ENCODE measurements at places on chromosomes 11 and 22.

- DNase-seq: no peak
Measured at GRCh38 chr11:100515087-100515486, 172.0 kb upstream of the ARHGAP42 start.

DNA sequence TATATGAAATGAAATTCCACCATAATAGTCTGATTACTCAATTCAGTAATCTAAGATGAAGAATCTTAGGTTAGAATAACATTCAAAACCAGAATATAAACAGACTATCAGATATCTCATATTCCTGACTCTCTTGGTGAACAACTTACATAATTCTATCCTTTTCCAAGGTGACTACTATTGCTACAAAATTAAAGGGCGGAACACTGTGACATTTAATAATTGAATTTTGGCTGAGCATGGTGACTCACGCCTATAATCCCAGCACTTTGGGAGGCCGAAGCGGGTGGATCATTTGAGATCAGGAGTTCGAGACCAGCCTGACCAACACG lies 34.4 kb downstream of the RDX start:
- no peak for DNase-seq

GRCh38 chr11:108966206-108966605 lies 301.3 kb downstream of the DDX10 start:
- no peak for DNase-seq

GRCh38 chr11:47987310-47987709 lies 7.0 kb downstream of the PTPRJ start:
- DNase-seq: no peak

DNA sequence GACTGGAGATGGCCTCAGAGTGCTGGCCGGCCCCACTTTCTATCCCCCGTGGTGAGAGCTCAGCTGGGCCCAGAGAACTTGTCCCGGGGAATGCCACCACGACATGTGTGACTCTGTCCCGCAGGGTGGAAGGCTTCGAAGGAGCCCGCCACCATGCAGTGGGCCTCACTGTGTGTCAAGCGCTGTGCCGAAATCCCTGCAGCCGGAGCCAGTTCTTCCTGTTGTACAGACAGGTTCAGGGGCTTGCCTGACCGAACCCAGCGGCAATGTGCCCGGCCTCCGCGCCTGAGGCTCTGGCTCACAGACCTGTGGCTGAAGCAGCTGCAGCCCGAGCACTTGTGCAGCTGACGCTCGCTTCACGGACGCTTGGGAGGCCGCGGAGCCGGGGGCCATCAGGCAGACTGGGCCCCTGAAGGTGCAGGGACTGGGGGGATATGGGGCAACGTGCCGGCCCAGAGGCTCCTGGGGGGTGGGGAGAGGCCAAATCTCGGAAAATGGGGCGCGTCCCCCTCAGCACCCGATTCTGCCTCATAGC lies 650 bp downstream of the PPM1F start:
- no peak for DNase-seq

DNA sequence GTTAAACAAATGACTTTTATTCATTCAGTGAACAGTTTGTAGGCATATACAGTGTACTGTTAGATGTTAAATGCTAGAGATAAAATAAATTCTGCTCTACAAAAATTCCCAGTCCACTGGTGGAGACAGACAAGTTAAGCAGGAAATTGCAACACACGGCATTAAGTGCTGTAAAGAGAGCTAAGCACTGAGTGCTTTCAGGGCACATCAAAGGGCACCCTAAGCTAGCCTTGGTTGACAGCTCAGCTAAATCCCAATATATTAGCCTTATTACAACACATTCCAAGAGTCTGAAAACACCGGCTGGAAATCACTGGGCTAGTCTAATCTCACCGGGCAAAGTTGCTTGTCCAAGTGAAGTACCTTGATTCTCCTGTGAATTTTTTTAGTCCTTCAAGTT lies 55.1 kb downstream of the NOX4 start:
- DNase-seq: no peak

DNA sequence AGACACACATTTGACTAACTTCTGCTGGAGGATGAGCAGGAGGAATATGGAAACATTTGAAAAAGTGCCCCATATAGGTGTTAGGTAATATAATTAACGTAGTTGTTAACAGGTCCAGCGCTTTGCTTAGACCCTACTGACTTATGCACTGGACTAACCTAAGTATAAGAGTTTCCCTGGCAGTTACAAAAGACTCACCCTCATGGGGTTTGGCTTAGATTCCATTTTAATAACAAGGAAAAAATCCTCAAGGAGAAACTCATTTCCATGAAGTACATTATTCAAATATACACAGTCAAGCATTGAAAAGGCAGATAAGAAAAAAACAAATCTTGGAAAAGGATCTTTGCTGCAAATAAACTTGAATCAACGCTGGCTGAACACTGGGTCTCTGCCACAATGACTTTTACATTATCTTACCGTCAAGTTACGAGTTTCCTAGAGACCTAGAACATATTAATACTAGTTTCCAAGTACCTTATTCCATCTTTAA lies 27.7 kb downstream of the CDON start:
- DNase-seq: no peak
